Foreskin fibroblast (primary cell): ENCODE measurements at places on chromosomes 4 and X.

DNA sequence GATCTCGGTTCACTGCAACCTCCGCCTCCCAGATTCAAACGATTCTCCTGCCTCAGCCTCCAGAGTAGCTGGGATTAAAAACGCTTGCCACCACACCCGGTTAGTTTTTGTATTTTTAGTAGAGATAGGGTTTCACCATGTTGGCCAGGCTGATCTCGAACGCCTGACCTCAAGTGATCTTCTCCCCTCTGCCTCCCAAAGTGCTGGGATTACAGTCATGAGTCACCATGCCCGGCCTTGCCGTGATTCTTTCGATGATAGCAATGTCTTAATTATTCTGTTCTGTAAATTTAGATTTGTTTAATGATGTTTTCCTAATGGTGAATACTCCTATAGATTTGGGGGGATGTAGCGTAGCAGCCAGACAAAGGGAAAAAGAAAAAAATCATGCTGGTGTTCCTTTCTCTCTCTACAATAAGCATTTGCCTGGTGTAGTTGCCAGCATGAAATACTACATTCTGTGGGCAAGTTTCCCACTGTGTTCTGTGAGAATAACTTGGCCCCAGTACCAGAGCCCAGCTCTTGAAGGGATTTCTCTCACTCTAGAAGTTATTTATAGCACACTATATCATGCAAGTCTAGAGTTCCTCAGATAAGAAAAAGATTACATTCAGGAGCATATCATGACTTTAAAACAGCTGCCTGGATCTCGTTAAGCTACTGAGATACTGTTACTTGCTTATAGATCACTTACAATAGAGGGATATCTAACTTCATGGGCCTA, 15.4 kb downstream of the NIPAL1 start:
- DNase-seq: peak; percentile 44

- no peak for DNase-seq
Measured at GRCh38 chr4:58477513-58477912, 1367.3 kb upstream of the IGFBP7 start.

DNA sequence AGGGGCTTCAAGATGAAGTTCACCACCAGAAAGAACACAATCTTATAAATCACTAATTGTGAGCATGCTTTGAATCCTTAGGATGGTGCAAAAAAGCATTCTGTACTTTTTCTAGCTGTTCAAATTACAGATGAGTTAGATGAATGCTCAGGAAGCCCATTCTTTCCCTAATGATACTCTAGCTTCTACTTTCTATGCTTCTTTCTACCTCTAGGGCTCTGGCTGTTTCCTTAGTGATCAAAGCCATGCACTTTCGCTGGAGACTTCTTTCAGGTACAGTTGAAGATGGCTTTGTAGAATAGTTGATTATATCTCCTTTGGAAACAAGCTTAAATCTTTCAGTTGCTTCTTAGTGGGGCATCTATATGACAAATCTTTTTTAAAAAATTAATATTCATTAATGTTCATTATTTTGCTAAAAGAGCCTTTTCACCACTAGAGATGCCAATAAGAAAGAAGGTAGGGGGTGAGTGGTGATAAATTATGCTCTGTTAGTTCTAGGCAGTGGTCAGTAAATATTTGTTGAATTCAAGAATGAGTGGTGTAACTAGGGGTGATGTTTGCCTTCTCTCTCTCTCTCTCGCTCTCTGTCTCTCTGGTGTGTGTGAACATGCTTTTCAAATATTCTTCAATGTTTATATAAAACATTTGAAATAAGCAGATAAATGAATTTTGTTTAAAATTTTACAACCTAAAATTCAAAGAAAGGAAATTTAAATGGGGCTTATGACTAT, 169.4 kb downstream of the GLUD2 start:
- DNase-seq: no peak

- DNase-seq: no peak
Measured at GRCh38 chr4:30968926-30969325, 248.8 kb downstream of the PCDH7 start.

DNA sequence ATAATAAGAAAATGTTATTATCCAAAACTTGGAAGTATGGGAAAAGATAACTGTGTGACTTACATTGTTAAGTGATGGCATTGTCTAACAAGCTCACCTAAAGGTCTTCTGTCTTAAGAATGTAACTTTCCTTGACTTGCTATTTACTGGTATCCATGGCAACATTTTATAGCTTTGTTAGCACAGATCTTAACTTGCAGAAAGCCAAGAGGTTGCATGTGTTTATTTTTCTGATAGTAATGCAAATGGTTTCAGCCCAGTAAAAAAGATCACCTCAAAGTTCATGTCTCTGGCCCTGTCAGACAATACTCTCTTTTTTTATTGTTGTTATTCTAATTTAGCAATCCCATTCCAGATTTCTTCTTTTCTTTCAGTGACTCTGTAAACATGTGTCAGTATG, 425.3 kb downstream of the SPRY1 start:
- DNase-seq: peak; percentile 50

GRCh38 chr4:36872679-36873078, 371.9 kb upstream of the NWD2 start:
- no peak for DNase-seq

DNA sequence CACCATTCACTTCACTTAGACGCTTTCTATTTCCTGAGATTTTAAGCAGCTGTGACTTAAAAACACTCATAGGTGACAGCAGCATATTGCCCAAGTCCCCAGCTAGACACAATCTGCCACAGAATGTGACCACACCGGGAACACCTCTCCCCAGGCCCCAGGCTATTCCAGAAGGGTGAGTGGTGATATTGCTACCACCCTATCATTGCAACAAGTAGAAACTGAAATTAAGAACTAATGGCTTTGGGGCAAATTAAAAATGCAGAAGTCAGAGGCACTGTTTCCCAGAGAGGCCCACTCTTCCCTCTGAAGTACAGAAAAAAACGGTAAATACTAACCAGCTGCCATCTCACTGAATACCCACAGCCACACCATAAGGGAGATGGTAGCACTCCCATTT, 35.0 kb downstream of the QDPR start:
- DNase-seq: no peak

GRCh38 chr4:125353131-125353530, 38.4 kb downstream of the FAT4 start:
- DNase-seq: no peak

DNA sequence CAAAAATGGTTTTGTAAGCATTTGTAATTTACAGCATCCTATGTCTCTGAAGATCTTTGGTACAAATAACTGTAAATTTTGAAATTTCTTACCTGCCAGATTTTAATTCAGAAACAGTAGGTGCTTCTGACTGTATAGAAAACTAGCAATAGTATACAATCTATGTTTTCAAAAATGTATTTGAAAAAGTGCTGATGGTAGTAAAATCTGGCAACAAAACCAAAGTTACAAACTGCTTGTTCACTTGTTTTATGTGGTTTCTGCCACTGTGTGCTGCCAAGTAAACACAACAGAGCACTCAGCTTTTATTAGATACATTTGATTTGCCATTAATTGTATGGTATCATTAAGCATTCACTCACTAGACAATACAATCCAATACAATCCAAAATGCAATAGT, 206.1 kb downstream of the CPE start:
- no peak for DNase-seq

- DNase-seq: no peak
Measured at GRCh38 chr4:20916106-20916505, 215.8 kb downstream of the PACRGL start.

GRCh38 chrX:18075603-18076002, 145.1 kb downstream of the BEND2 start:
- DNase-seq: no peak

DNA sequence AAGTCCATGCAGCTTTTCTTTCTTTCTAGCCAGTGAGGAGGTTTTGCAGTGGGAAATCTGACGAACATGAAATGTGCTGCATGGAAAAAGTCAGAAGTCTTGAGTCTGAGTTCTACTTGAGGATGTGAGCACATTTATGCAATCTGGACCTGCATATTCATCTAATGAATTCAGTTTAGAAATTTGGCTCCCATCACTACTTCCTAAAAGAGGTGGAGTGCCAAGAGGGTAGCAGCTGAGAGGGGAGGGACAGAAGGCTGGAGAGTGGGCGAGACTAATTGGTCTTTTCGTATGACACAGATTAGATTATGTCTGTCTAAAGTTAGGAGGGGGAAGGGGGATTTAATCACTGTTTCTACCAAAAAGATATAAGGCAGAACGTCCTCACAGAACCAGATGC, 535.9 kb downstream of the IQCM start:
- no peak for DNase-seq

DNA sequence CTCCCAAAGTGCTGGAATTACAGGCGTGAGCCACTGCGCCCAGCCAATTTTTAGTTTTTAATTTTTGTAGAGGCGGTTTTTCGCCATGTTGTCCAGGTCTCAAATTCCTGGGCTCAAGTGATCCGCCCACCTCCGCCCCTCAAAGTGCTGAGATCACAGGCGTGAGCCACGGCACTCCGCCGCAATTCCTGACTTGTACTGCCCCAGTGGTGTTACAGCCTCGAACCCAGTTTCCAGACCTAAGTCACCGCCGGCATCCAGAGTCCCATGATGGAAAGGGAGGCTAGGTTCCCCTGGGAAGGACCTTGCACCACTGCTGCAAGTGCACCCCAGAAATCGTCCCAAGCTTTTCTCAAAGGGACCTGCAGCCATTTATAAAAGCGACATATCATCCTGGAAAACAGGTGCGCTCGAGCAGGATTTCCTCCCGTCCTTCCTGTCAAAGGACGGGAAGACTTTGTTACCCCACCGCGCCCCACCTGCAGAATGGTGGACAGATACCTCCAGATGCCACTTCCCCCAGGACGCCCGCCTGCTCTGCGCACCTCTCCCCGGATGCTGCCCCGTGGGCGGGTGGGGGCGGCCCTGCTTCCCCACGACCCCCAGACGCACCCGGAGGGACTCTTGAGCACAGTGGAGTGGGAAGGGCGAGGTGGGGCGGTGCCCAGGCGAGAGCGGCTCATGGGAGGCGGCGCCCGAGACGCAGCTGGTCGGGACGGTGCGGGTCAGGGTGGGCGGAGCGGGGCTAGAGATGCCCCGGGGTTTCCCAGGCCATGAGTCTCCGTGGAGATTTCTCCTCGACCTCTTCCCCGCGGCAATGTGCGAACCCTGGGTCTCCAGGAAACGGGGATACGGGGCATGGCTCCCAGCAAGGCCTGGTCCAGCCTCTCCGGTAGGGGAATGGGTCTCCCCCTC, 947 bp upstream of the RPL10 start:
- DNase-seq: peak; percentile 87

- DNase-seq: no peak
Measured at GRCh38 chr4:151799417-151800012, 38.7 kb upstream of the GATB start.

GRCh38 chr4:89549907-89550306, 242.3 kb upstream of the GPRIN3 start:
- DNase-seq: peak; percentile 79

GRCh38 chrX:76172325-76172893, 453 bp upstream of the PBDC1 start:
- DNase-seq: no peak

DNA sequence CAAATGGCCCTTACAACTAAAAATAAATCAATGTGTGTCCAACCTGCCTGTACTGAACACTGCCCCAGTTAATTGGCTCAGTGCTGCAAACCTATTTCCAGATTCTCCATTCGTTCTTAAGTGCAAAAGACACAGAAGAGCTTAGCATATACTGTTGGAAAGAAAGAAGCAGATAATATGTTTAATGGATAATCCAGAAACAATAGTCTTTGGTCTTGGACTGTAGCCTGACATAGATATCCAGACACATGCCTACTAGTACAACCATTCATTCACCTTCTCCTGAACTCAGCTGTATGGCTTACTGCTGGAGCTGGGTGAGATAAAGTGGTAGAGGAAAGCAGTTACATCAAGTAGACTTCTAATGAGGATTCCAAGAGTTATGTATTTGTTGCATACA, 77.0 kb downstream of the LUZP4 start:
- no peak for DNase-seq

GRCh38 chrX:19772822-19773628, 114.4 kb downstream of the SH3KBP1 start:
- DNase-seq: peak; percentile 12

DNA sequence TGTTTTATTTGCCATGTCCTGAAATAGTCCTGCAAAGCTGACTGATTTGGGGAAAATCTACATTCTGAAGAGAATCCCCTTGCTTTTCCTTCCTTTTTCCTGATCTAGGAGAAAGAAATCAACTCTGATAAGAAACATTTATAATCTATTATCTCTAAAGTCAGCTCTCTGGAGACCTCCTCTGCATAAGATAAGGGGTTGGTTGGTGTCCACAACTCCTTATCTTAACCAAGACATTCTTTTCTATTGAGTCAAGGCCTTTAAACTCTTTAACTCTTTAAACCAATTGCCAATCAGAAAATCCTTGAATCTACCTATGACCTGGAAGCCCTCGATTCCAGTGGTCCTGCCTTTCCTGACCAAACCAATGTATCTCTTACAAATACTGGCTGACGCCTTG, 373.6 kb upstream of the RASGEF1B start:
- DNase-seq: no peak

DNA sequence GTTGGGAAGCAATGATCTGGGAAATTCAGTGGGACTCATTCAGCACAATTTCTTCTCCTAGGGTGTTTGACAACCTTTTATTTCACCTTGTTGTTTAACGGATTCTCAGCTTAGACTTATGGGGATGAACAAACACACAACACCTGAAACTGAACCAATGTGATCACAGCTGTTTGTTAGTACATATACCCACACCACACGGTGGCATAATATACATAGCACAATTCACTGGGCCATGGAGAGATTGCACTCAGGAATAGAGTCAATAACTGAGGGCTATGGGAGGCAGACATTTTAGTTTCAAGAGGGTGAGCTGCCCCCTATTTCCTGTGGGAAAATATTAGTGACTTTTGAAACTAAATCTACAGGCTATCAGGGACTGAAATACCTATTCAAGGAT, 148.0 kb downstream of the PARM1 start:
- DNase-seq: no peak

DNA sequence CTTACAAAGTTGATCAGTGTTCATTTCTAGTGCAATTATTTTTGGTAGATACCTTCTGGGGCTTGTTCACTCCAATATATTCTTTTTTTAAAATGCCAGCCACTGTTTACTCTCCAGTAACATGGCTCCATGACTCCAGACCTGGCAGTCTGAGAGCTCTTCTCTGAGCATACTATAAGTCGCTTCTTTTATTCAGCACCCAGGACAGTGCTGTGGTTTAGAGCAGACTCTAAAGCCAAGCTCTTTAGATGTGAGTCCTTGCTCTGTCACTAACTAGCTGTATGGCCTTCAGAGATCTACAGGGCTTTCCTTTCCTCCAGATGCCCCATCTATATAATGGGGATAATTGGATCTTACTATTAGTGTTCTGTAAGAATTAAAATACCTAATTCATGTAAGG, 200.2 kb upstream of the FAM241A start:
- DNase-seq: no peak

DNA sequence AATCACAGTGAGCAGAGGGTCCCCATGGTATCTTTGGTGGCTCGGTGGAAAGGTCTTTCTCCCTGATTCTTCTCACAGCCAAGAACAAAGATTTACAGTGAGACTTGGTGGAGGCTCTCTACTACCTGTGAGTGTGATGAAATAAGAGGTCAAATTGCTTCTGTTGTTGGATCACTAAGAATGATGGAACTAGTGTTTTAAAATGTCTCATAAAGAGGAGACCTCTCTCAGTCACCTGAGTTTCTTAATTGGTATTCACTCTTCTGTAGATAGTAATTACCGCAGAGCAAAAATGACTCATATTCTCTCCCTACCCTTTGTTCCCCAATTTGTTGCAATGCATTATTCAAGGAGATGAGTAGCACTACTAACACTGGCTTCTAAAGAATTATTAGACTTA, 100.9 kb upstream of the TBC1D9 start:
- DNase-seq: no peak
